Fibroblast of villous mesenchyme (primary cell): ENCODE measurements at places on chromosomes 11 and 22. TPM values are rescaled to one million over a fixed set of nuclear protein-coding genes. Genes with fewer than 3 reads are reported as not detected.

DNA sequence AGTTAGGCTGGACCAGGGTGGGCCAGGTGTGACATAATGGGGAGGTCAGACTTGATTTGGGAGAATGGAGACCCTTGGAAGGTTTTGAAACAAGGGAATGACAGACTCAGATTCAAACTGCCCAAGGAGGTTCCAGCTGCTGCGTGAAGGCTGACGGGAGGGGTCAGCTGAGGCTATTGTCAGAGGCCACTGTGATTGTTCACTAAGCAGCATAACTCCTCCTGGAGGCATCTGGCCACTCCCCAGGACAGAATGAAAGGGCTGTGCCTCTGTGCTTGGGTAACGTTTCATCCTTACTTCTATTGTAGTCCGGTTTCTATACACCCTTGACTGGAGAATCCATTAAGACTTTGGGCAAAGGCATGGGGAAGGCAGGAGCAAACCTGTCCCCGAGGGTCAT is 126.6 kb downstream of the DSCAML1 start:
- no peak for DNase-seq

DNA sequence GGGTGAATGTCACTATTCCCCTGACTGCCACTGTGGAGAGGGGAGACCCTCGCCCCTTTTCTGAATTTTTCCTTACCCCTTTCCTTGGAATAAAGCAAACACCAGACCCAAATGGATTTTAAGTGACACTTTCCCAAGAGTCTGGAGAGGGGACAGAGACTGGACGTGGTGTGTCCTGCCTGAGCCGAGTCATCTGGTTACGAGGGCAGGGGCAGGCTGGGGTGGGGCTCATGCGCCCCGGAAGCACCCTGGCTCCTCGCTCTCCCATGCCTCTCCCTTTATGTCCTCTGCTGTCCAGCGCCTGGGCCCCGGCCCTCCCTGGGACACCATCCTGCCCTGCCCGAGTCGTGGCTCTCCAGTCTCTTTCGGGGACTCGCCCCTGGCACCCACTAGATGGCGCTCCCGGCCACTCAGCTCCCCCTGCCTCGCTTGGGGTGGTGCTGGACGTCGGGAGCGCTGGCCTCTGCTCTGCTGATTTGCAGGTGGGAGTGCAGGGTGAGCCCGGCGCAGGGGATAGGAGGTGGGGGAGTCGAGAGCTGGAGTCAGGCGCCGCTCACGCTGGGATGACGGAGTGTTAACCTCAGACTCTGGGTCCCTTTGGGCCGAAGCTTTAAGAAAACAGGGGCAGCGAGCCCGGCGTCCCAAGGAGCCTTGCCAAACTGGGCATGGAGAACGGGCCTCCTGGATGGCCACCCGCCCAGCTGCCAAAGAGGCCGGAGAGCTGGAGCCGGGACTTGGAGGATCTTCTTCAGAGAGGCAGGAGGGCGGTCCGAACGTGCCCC is 89.8 kb downstream of the RPS6KA4 start:
- peak; percentile 59 for DNase-seq

DNA sequence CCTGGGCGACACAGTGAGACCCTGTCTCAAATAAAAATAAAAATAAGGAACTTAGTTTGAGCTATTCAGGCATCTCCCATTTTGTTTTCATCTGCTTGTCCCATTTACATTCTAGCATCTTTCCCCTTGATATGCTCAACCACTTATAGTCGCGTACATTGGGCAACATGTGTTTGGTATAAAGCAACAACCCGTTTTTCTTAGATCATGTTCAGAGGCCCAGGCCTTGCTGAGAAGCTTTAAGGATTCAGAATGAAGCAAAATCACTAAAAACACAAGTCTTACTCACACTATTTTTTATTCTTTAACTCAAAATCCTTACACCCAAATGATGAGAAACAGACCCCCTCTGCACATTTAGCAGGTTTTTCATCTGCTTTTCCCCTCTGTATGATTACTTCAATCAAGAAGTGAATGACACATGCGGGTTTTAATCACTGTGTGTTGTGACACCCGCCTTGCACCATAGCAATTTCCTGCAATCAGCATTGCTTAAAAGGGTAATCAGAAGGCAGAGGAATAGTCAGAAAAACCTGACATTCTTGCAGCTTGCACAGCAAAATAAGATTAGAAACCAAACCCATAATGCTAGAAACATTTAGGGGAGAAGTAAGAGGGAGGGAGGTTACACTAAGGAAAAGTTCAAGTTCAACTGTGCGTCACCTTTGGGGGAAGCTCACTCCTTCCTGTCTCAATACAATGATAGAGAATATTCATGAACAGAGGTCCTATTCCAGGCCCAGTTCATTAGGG is 25.9 kb downstream of the ALG9 start:
- DNase-seq: no peak

DNA sequence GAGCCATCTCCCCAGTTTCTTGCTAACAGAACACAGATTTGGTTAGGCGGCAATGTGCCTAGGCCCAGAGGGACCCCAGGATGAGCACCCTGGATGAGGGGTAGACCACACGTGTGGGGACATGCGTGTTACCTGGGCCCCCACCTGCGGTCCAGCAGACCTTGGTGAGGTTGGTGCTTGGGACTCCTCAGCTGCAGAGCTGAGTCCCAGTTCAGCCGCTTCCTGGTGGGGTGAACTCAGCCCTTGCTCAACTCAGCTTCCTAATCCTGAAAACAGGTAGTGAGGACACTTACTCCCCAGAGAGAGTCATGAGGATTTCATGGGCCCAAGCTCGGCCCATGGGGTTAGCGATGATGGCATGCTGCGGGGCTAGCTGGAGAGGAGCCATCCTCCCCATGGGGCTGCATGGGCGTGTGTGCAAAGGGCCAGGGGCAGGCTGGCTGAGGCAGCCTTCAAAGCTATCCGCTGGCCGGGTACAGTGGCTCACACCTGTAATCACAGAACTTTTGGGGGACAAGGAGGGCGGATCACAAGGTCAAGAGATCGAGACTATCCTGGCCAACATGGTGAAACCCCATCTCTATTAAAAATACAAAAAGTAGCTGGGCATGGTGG is 46.9 kb upstream of the SHISAL1 start:
- DNase-seq: no peak

The NAP1L4 gene
- total RNA-seq: 87.6 and 121 TPM in 2 replicates

DNA sequence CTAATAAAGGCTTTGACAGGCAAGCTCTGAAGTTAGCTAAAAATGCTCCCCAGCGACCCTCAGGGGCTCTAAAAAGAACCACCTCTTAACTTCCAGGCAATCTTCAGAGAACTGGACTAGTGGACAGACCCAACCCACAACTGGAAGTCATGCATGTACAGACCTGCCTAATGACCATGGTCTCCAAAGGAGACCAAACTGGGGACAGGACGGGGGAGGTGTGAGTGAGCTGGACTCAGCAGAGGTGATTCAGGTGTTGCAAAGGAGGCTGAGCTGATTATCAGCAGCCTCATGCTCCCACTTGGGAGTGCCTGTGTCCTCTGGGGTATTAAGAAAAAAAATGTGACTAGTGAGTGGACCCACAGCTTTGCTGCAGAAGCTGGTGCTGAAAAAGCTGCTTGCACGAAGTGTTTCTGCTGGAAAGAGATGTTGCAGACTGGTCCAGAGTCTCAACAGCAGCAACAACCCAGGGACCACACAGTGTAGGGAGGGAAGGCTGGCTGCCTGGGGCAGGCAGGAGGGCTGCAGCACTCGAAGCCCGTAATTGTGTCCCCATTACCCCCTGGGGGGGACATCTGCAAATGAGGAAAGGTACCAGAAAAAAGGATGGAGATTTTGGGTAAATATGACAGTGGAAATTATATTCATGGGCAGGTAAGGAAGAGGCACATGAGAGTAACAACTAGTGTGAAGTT is 35.3 kb downstream of the PITPNB start:
- no peak for DNase-seq
